Thoracic aorta (tissue), 2 donors: ENCODE measurements at places on chromosomes 3 and 15. TPM values are rescaled to one million over a fixed set of nuclear protein-coding genes. Genes with fewer than 3 reads are reported as not detected.

The DUOXA2 gene
- not detected for total RNA-seq

The LMAN1L gene
- total RNA-seq, result not detected

The GNAT1 gene
- 0.54 TPM for total RNA-seq

The TNFAIP8L3 gene
- total RNA-seq, result 33.3 TPM

The CYP8B1 gene
- not detected for total RNA-seq

The ADGRG7 gene
- not detected for total RNA-seq

The CCDC9B gene
- 57.1 TPM for total RNA-seq

The THAP10 gene
- total RNA-seq, result 1.4 TPM

GRCh38 chr15:99961011-99961441, 227.8 kb upstream of the LYSMD4 start:
- no peak for DNase-seq

DNA sequence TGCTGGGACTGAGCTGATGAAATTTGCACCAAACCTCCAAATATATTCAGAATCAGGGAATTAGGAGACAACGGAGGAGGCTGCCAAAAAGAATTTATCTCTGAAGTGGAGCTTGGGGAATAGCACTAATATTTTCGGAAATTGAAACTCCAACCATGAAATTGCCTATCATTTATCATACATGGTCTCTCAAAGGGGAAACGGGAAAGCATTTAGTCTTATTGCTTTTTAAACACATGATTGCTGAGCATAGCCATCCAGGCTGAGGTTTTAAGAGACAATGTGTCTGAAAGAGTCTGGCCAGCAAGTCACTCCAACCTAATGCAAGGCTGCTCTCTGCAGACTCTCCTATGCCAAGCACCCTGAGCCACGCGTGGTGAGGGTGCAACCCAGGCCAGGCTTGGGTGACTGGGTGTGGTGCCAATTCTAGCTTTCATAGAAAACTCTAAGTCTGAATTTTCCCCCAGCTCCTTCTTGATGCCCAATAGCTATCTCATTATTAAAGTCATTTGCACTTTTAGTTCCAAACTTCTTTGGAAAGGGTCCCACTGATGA, 200.2 kb downstream of the RPLP1 start:
- DNase-seq, result no peak

DNA sequence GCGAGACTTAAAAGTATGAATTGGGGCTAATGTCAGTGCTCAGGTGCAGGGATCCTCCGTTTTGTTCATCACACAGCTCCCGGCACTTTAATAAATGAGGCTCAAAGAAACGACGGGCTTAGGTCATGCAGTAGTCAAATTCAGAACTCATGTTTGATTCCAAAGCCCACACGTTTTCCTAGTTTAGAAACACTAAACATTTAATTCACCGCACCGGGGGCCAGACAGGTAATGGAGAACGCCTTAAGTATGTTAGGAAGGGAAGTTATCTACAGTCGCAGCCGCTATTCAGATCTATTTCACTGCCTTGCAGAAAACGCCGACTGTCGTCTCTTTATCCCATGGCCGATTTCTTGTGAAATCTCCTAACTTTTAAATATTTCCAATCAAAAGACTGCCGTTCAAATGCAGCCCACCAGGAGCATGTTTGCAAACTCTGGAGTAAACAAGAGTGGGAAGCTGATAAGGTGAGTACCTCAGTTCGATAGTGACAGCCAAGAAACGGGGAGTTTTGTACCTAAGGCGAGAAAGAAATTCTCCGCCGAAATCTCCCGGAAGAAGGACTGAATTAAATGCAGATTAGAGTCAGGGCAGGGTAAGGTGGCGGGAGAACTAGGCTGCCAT, 569 bp downstream of the HIGD2B start:
- DNase-seq, result no peak

GRCh38 chr3:156670652-156671051, 3.7 kb upstream of the TIPARP start:
- no peak for DNase-seq

DNA sequence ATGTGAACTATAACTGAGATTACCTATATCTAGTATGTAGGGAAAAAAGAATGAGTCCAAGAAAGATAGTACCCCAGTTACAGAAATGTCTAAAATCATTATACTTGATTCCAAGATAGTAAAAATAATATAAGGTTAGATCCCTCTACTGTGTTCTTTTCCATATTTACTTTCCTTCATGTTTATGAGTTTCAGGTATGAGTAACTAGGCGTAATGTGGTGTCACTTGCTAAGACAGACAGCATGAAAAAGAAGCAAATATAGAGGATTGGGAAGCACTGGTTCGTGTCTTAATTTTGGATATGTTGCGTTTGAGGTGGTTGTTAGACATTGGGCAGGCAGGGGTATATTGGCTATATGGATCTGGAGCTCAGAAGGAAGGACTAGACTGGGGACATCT, 168.1 kb upstream of the PFN2 start:
- DNase-seq, result no peak

- DNase-seq, result no peak
These were observed 1265.0 kb upstream of the ALCAM start for GRCh38 chr3:104101736-104102135.

- DNase-seq, result no peak
These were observed 43.1 kb downstream of the COL8A1 start for GRCh38 chr3:99681512-99681911.

DNA sequence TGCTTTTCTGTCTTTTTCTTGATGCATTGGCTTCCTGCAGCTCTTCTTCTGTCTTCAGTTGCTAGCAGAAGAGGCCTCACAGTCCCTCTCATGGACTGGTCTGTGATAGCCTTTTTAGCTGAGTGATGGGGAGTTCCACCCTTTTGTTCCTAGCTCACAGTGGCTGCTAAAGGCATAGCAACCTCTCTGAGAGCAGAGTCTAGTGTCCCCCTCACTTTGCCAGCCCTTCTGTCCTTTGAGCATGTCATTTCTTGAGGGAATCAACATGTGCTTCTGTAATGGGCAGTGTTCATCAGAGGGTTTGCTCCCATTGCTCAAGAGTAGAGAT, 44.4 kb downstream of the GAP43 start:
- DNase-seq, result no peak

DNA sequence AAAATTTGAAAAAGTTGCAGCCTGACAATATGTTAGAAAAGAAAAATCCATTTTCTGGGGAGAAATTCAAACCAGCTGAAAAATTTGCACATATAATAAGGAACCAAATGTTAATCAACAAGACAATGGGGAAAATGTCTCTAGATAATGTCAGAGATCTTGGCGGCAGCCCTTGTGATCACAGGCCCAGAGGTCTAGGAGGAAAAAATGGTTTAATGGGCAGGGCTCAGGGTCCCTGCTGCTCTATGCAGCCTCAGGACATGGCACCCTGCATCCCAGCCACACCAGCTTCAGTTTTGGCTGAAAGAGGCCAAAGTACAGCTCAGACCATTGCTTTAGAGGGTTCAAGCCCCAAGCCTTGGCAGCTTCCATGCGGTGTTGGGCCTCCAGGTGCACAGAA, 701.9 kb downstream of the IGSF11 start:
- no peak for DNase-seq

- no peak for DNase-seq
These were observed 28.5 kb upstream of the CMSS1 start for GRCh38 chr3:99789011-99789721.

DNA sequence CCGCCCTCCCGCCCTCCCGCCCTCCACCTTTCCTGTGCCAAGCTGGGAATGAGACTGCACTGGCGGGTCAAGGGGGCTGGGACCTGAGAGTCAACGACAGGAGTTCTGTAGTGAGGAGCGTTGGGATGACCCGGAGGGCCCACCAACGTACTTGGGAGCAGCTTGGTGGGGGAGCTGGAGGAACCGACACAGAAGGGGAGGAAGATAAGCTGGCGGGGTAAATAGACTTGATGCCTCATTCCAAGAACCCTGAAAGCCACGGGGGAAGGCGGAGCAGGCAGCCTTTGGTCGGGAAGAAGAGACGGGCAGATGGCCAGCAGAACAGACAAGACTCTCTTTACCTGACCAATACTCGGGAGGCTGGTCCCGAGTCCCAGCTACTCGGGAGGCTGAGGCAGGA, 277 bp downstream of the FMN1 start:
- DNase-seq, result no peak

DNA sequence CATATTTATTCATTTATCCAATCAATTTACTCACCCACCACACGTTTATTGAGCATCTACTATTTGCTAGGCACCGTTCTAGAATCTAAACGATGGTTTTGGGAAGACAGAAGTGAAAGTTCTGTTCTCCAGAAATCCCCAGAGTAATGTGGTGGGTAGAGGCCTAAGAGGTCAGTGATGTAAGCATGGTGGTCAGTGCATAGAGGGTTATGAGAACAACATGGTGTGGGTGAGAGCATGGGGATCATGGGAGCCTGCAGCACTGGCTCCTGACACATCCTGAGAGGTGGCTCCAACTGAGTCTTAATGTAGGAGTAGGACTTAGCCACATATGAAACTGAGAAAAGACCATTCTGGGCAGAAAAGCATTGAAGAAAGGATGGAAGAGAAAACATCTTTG, 85.3 kb upstream of the TNFAIP8L3 start:
- DNase-seq, result no peak

GRCh38 chr3:58101499-58102389, 93.5 kb downstream of the FLNB start:
- DNase-seq, result no peak

DNA sequence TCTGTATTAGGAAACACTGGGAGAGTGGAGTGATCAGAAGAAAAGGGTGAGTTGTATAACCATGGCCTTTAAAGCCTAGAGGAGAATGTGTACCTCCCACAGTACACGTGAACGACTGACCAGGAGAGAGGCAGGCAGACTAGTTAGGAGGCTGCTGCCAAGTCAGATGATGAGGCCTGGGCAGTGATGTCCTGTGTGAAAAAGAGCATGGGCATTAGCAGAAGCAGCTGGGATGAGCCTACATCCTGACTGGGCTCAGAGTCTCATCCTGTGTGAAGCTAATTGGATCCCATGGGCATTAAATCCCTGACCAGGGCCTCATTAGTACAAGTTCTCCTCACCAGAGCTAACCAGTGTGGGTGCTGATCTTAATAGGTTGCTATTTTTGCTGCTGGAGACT, 89.1 kb upstream of the SLC2A2 start:
- DNase-seq, result no peak

DNA sequence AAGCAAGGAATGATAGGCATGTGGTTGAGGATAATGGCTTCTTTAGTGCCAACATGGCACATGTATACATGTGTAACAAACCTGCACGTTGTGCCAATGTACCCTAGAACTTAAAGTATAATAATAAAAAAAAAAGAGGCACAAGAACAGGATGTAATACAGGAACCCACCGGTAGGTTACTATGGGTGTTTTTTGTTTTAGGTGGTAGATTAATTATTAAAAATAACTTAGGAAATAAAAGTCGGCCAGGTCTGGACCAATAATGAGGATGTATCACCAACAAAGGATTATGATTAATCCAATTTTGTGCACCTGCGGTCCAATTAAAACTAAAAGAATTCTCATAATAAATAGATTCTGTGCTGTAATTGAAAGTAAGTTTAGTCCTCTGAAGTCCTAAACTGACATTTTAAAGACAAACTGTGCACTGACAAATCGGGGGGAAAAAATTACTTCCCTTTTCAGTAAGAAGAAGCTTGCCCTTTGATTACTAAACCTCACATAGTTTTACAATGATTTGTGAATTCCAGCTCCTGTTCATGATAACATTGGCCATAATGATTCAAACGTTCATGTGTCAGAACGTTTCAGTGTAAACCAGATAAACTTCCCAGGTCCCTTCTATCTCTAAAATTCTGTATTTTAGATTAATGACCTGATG, 62.2 kb downstream of the CASR start:
- no peak for DNase-seq

DNA sequence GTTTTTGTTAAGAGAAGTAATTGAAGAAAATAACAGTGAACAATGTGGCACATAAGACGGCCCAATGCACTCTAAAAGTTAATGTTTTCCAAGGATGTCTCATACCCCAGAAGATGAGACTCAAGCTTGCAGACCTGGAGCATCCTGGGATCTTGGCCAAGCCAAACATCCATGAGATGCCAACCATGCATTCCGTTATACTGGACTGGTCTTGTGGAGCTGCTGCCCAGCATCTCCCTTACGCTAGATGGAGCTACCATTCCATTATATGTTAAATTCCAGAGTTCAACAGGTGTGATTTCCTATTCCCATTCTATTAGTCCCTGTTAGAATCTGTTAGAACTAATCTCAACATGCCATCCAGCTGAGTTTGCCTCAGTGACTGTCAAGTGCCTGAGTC, 181.8 kb downstream of the PDCD6IP start:
- no peak for DNase-seq

DNA sequence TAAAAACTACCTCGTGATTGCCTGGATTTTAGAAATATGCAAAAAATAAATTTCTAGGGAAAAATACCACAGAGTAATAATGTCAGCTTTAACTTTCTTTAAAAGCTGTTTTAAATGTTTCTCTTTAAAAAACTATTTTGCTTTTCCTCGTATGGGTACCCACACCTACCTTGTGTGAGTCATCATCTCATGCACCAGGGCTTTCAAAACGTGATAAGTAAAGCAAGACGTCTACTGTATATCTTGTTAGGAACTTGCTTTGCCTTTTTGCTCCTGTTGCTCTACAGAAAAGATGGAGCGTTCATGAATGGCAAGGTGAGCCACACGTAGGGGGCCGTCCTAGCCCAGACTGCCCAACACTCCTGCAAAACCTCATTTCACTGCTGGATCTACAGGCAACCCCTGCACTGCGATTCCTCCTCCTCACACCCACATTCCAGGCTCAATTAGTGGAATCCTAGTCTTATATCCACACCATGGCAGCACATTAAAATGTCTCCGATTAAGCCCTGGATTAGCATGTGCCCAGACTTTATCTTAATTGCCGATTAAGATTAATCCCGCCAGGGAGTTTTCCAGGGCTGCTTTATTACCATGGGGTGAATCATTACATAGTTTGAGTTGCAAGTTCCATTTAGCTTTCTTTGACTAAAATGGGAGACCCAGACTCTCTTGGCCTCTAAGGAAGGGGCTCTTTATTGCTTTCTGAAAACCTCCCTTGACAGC, 293.6 kb upstream of the ICE2 start:
- DNase-seq, result no peak
